ENCODE measurements at places on chromosomes 2 and 18.

- no peak for DNase-seq
These were observed 264.5 kb upstream of the MEX3C start for GRCh38 chr18:51461956-51462355.

- no peak for DNase-seq
These were observed 3.8 kb upstream of the EGR4 start for GRCh38 chr2:73297151-73297559.

- no peak for DNase-seq
These were observed 30.0 kb upstream of the KCMF1 start for GRCh38 chr2:84940831-84941412.

- DNase-seq = no peak
These were observed 35.1 kb downstream of the CHN1 start for GRCh38 chr2:174970092-174970491.

DNA sequence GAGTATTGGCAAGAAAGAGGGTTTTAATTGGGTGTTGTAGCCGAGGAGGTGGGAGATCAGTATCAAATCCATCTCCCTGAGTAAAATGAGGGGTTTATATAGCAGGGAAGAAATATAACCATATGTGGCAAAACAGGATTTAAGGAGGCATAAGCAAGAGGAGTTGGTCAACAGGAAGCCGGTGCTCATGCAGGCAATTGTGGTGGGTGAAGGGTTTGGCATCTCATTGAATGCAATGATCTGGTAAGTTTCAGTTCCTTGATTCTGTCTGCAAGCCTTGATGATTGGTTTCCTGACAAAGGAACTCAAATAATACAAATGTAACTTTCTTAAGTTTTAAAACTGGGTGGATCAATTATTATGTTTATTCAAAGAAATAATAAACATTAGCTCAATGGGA is 564.4 kb upstream of the LINC00305 start:
- no peak for DNase-seq

GRCh38 chr18:76985951-76986236 is 146.7 kb downstream of the MBP start:
- no peak for DNase-seq
